ENCODE measurements at places on chromosomes 5 and 9.

GRCh38 chr5:17229313-17229712 is 11.9 kb downstream of the BASP1 start:
- DNase-seq, result no peak

DNA sequence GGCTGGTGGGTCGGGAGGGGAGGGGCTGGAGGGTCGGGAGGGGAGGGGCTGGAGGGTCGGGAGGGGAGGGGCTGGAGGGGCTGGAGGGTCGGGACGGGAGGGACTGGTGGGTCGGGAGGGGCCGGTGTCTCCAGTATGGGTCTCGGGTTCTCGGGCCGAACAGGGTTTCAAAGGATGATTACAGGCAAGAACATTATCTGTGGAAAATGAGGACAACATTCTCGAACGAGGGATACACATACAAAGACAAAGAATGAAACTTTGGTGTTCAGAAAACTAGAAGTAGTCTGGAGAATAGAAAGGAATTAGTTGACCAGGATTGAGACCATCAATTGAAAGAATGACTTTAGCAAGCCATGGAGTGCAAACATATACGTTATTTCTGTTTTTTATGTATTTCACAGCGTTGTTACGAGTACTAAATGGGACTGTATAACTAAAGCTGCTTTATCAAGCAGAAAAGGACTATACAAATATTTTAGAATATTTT is 360 bp upstream of the ZCCHC10 start:
- DNase-seq, result no peak

DNA sequence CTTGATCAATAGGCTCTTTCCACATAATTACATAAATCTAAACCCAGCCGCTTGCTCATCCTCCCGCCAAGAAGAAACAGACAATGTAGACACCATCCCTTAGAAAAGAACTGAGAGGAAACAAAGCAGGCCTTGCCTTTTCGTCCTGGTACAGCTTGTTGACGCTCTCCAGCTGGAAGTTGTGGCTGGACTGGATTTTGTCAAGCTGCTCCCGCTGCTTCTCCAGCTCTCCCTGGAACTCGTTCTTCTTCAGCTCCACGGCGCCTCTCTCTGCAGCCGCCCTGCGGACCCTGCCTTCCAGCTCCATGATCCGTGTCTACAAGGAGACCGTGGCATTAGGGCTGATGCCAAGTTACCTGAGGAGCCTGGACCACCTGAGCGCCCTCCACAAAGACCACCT is 22.1 kb downstream of the GOLM1 start:
- DNase-seq, result no peak

DNA sequence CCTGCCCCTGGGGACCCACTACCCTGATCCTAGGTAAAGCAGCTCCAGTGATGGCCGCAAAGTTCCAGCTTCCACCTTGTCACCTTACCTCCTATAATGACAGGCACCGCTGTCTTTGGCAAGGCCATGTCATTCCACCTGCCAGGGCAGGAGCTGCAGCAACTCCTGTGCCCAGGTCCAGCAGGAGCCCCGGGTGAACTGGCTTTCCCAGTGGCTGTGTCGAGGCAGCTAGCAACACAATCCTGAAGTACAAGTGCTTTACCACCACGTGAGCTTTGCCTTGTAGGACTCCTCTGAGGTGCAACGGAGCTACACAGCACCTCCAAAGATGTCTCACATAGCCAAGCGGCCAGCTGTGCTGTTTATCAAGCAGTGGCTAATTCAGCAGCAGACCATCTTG is 20.7 kb upstream of the MGAT1 start:
- DNase-seq, result no peak

- peak; percentile 73 for DNase-seq
Measured at GRCh38 chr5:61051267-61051666, 106.3 kb downstream of the NDUFAF2 start.

- no peak for DNase-seq
Measured at GRCh38 chr9:126839301-126839700, 21.1 kb upstream of the ZBTB34 start.

DNA sequence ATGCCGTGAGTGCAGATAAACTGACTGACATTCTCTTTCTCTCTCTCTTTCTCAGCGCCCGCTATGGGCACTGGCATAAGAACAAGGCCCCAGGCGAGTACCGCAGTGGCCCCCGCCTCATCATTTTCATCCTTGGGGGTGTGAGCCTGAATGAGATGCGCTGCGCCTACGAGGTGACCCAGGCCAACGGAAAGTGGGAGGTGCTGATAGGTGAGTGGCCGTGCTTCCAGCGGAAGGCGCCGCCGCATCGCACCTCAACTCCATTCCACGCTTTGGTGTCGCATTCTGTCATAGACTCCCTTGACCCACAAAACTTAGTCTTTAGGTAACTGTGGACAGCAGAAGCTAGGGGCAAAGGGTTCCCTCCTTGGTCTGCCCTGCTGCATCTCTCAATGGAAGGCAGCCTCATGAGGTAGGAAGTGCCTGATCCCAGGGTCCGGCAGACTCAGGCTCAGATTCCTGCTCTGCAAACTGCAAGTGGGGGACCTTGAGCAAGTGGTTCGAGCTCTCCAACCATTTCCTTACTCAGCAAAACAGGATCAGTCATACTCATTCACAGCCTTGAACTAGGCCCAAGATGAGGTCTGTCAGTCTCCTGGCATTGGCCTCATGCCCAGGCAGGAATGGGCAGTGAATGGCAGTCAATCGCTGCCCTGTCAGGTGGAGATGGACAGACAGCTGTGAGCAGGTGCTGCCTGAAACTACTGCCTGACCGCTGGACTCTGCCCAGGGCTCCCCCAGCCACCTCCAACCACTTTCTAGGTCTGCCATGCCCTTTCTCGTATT is 24.2 kb upstream of the CFAP157 start:
- DNase-seq, result no peak

GRCh38 chr9:116100711-116101121 is 52.9 kb upstream of the PAPPA start:
- DNase-seq, result peak; percentile 99

DNA sequence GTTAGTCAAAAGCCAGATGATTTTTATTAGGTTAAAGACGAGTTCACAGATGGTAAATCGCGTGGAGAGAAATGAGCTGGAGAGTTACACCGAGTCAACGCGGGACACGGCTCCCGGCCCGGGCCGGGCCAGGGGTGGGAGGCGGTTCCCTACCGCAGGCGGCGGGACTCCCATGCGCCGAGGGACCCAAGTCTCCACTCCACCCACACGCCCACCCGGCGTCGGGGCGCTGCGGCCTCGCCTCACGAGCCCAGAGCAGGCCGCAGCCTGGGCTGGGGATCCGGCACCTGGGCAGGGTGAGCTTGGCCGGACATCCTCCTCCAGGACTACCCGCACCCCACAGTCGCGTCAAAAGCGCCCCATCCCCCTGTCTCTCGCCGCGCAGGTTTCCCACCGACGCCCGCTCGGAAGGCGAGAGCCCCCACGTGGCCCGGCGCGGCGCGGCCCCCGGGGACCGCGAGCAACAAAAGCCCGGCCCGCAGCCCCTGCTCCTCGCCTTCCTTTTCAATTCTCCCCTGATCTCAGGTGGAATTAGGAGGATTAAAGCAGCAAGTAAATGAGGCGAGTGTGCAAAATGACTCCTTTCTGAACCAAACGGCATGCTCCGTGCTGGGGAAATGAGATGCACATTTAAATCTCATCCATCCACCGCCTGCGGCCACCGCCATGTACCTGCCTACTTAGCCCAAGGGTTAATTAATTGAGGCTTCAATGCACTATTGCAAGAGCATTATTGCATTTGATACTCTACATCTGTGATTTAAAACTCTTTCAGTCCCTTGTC is 196.5 kb upstream of the TBCA start:
- no peak for DNase-seq

GRCh38 chr5:45110399-45110798 is 301.7 kb downstream of the MRPS30 start:
- no peak for DNase-seq

DNA sequence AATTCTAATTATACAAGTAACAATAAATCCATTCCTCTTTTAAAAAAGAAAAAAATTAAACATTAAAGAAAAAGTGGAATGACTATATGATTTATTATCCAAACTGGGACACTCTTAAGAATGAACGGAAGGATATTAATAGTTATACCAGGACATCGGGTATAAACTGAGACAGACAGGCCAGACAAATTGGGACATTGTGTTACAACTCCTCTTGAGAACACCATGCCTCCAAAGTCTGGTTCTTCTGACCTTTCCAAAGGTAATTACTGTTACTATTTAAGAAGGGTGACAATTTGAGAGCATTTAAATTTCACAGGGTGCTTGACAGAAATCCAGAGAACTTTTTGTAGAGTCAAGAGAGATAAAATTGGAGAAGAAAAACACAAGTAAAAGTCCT is 132.1 kb upstream of the MARCHF11 start:
- DNase-seq, result no peak

DNA sequence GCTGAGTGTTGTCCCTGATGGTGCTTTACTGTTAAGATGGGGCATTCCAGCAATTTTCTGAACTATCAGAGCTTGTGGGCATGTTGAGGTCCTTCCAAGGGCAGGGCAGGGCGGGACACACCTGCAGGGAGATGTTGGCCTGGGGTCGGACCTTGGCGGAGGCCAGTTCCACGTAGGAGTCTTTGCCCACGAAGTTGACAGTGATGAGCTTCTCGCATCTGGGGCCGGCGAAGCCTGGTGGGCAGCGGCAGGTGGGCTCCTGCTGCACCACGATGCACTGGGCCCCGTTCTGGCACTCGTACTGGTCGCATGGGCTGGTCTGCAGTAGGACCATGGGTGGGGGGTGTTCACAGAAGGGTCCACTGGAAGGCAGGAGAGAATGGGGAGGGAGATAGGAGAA is 106.4 kb upstream of the PANK3 start:
- no peak for DNase-seq

GRCh38 chr5:128014578-128014977 is 69.0 kb upstream of the SLC12A2 start:
- no peak for DNase-seq

DNA sequence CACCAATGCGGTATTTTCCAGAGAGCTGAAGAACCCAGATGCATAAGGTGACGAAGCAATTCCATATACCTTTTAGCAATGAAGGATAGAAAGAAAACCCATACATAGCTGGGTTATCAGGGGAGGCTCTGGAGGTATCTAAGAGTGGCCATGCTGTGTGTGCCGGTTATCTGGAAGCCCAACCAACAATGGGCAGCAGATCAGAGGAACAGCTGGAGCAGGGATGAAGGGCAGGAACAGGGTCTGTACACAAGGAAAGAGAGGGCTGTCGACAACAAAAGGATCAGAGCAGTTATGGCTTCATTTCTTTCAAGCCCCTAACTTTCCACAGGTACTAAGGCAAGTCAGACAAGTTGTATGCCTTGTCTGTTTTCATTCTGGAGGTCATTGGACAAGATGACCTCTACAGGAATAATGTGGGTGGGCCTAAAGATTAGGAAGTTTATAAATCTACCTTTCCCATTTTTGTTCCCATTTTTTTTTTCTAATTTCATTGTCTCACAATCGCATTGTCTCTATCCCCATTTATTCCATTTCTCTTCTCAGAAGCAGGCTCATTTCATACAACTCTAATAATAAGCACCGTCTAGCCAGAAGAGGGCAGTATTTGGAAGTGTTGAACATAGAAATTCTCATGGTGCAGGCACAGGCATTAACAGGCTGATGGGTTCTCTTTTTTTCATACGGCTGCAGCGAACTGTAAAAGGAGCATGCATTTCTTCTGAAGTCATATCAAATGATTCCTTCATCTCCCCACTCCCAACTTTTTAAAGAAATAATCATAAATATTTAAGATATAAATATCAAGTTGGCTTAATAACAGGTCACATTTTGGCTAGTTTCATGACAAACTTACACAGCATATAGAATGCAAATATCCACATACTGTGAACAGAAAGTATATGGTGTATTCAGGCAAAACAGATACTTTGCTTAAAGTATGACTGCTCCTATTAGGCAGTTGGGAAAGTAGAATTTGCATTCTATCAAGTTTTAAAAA is 63.5 kb downstream of the ZNF474 start:
- peak; percentile 67 for DNase-seq

GRCh38 chr9:124618476-124618875 is 111.3 kb upstream of the NR5A1 start:
- DNase-seq, result no peak

- DNase-seq, result peak; percentile 61
Measured at GRCh38 chr5:132961887-132962286, 1.5 kb downstream of the AFF4 start.

GRCh38 chr9:112371060-112371459 is 8.8 kb upstream of the HSDL2 start:
- peak; percentile 84 for DNase-seq

DNA sequence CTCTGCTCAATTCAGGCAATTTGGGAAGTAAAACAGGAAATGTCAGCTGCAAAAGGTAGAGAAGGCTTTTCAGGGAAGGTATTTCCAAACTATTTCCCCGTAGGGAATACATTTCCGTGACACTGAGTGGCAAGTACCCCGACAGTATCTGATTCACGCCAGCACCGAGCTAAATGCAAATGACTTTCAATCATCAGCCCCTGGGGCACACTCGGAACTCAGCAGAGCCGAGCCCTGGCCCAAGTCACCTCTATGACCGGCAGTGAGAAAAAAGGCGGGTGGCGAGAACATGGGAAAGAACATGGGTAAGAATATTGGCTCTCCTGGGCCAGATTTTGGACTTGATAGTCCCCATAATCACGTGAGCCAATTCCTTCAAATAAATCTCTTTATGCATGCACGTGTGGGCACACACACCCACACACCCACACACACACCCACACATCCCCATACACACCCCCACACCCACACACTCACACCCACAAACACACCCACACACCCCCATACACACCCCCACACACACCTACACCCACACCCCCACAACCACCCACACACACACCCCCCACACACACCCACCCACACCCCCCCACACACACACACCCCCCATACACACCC is 43.0 kb downstream of the COL23A1 start:
- DNase-seq, result no peak

DNA sequence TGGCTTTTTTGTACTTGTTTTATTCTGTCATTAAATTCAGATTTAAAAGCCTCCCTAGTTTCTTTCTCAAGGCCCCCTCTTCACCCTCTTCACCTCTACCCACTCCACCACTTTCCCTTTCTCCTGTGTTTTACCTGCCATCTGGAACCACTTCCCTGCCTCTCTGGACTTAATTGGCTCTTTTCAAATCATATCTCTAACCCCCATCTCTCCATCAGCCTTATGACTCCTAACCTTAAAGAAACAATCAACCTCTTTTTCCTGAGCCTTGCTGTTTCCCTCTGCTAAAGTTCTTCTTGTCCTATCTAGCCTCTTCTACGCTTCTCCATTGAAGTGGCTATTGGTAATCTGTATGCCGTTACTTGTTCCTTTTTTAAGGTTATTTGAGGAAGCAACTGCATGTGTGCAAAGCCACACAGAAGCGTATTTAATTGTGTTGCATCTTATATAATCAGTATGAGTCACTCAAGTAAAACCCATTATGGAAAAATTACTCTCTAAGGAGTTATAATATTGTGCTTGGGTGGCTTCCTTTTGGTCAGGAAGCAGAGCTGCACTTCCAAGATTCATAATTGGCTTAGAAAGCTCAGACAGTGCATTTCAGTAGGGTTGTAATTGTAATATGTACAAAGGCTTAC is 653.6 kb upstream of the ITGA1 start:
- no peak for DNase-seq
